ENCODE measurements at places on chromosomes 4 and X. TPM values are rescaled to one million over a fixed set of nuclear protein-coding genes. Genes with fewer than 3 reads are reported as not detected.

Gene REST
- 21.4 TPM for total RNA-seq

Gene STPG2
- total RNA-seq = 0.52 TPM

Gene RNF150
- total RNA-seq = 36.5 TPM

Gene DIPK2B
- total RNA-seq = 10.4 TPM

Gene CDX4
- total RNA-seq = not detected

Gene EGF
- total RNA-seq = 24.5 TPM

Gene CD99
- 122 TPM for total RNA-seq

Measured in skeletal muscle tissue (tissue), 5 donors.